PC-3 (cell line): ENCODE measurements at places on chromosomes 4 and X. TPM values are rescaled to one million over a fixed set of nuclear protein-coding genes. Genes with fewer than 3 reads are reported as not detected.

DNA sequence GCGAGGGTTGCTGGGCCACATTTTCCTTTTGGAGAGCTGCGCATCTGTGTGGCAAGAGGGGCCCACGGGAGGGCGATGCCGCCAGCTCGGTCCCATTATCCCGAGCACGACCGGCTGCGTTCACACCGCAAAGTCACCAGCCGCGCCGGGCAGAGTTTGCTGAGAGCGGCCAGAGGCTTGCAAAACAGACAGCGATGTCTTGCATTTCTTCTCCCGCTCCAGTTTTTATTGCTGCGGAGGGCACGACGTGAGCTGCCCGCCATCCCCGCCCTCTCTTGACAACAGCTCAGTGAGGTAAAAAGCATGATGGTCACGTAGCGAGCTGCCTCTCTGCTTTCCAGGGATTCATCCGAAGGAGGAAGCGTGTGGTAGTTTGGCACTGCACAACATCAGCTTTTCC, 102.1 kb upstream of the TENM3 start:
- no peak overlapping the region for H3K27ac ChIP-seq
- H3K36me3 ChIP-seq: no peaks in the 10 kb centered on the region
- H3K4me1 ChIP-seq: no peaks in the 10 kb centered on the region
- peaks cover 27% of the 10 kb centered on the region for H3K27me3 ChIP-seq
- DNase-seq: no peak

- no peak overlapping the region for H3K27ac ChIP-seq
- no peaks in the 10 kb centered on the region for H3K36me3 ChIP-seq
- DNase-seq: no peak
Measured at GRCh38 chrX:46140272-46140671, 404.9 kb downstream of the ZNF674 start.

GRCh38 chr4:134499074-134499473, 297.5 kb upstream of the PABPC4L start:
- no peak for DNase-seq
- H3K36me3 ChIP-seq: no peaks in the 10 kb centered on the region
- H3K4me1 ChIP-seq: no peaks in the 10 kb centered on the region
- H3K4me3 ChIP-seq: no peak overlapping the region
- H3K27ac ChIP-seq: no peak overlapping the region

DNA sequence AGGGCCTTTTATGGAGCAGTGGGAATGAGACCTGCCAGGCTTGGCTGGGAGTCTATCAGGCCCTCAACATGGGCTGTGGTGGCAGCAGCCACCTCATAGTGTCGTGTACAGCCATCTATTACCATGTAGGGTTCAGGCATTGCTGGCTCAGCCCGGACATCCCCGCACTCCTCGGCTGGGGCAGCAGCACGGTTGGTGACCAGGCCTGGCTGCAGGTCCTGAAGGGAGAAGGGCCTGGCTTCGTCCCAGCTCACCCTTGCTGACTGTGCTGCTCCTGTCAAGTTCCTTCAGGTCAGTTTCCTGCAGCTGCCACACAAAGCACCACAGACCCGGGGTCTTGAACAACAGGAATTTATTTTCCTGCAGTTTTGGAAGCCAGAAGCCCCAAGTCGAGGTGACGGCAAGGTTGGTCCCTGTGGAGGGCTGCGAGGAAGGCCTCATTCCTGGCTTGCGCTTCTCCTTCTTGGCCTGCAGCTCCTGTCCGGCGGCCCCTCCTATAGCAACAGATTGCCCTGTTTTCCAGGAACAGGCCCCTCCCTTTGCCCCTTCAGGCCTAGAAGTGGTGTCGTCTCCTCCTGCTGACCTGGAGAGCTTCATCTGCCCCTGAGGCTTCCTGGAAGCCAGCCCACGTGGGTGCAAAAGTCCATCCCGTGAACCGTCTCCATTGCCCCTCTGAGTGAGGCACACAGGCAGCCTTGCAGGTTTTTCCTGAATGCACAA, 25.2 kb upstream of the SORCS2 start:
- no peaks in the 10 kb centered on the region for H3K36me3 ChIP-seq
- H3K4me3 ChIP-seq: no peak overlapping the region
- no peak overlapping the region for H3K27ac ChIP-seq

DNA sequence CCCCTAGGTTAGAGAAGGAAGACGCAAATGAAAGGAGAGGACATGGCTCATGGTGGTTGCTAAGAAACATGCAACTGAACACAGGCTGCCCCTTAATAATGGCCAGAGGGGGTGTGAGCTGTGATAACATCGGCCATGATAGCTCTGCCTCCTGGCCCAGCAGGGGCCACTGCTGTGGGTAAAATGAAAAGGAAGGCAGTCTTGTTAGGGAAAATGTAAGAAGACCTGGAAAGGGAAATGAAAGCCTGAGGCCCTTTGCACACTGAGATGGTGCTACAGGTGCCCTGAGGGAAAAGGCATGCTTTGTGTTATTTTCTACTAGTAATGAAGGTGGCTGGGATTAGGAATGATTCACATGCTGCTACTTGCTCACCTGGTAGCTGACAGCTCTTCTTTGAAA, 123.6 kb upstream of the MID1 start:
- H3K4me3 ChIP-seq: no peak overlapping the region
- H3K27me3 ChIP-seq: no peaks in the 10 kb centered on the region
- H3K4me1 ChIP-seq: peaks cover 11% of the 10 kb centered on the region; the same call in 1 of the 2 replicates
- H3K36me3 ChIP-seq: no peaks in the 10 kb centered on the region
- DNase-seq: no peak

GRCh38 chrX:5898463-5898862, 330.2 kb downstream of the NLGN4X start:
- H3K4me3 ChIP-seq: no peak overlapping the region
- no peaks in the 10 kb centered on the region for H3K36me3 ChIP-seq
- no peaks in the 10 kb centered on the region for H3K4me1 ChIP-seq

- no peaks in the 10 kb centered on the region for H3K27me3 ChIP-seq
- peaks cover 29% of the 10 kb centered on the region for H3K36me3 ChIP-seq
- H3K4me3 ChIP-seq: peak overlapping the region; percentile 79
Measured at GRCh38 chrX:45850197-45850774, 649.6 kb upstream of the DIPK2B start.

GRCh38 chr4:124902001-124902515, 189.5 kb upstream of the ANKRD50 start:
- no peaks in the 10 kb centered on the region for H3K27me3 ChIP-seq
- H3K36me3 ChIP-seq: no peaks in the 10 kb centered on the region
- no peak overlapping the region for H3K27ac ChIP-seq
- DNase-seq: no peak
- no peak overlapping the region for H3K4me3 ChIP-seq

GRCh38 chrX:15815779-15816437, 25.6 kb downstream of the ZRSR2 start:
- DNase-seq: peak; percentile 50
- H3K27me3 ChIP-seq: no peaks in the 10 kb centered on the region

GRCh38 chr4:90982813-90983212, 855.6 kb downstream of the CCSER1 start:
- no peak overlapping the region for H3K4me3 ChIP-seq
- H3K27me3 ChIP-seq: no peaks in the 10 kb centered on the region
- no peaks in the 10 kb centered on the region for H3K36me3 ChIP-seq
- H3K27ac ChIP-seq: no peak overlapping the region
- H3K4me1 ChIP-seq: peaks cover 4% of the 10 kb centered on the region; the same call in 1 of the 2 replicates

GRCh38 chr4:22241415-22241814, 274.5 kb downstream of the ADGRA3 start:
- H3K4me1 ChIP-seq: peaks cover 17% of the 10 kb centered on the region
- no peaks in the 10 kb centered on the region for H3K36me3 ChIP-seq
- DNase-seq: no peak
- no peak overlapping the region for H3K27ac ChIP-seq
- no peak overlapping the region for H3K4me3 ChIP-seq

DNA sequence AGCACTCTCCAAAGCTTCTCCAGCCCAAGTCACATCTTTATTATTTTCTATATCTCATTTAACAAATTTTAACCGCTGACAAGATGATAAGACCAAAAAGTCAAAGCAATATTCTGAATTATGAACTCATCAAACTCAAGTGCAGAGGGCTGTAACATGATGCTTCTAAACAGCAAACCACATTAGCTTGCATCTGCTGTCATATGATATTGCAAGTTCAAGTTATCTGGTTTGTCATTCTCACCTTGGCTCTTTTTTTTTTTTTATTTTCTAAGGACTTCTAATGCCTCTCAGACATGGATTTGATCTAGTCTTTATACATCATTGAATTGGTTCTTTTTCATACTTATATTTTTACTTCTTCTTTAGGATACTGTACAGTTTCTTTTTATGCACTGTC, 93.4 kb downstream of the SLC10A7 start:
- no peak overlapping the region for H3K27ac ChIP-seq
- no peak for DNase-seq
- no peaks in the 10 kb centered on the region for H3K36me3 ChIP-seq
- H3K4me1 ChIP-seq: no peaks in the 10 kb centered on the region
- H3K4me3 ChIP-seq: no peak overlapping the region

GRCh38 chrX:6386837-6387236, 148.1 kb downstream of the VCX3A start:
- H3K27me3 ChIP-seq: no peaks in the 10 kb centered on the region
- no peak for DNase-seq
- no peaks in the 10 kb centered on the region for H3K4me1 ChIP-seq
- no peak overlapping the region for H3K27ac ChIP-seq
- no peaks in the 10 kb centered on the region for H3K36me3 ChIP-seq

DNA sequence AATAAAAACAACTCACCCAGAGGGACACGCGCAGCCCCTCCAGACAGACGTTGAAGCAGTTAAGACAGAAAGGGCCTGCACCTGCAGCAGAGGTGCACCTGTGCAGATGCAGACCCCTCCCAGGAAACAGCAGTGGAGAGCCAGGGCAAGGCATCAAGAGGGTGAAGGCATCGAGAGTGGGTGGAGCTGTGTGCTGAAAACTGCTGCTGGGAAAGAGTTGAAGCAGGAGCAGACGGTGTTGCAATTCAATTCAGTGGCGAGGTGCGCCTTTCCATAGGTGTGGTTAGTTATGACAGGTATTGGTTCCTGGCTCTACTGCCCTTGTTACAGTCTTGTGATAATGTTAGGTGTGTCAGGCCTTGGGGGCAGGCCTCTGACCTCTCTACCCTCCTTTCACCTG, 16.7 kb downstream of the LETM1 start:
- peaks cover 4% of the 10 kb centered on the region; the same call in 1 of the 2 replicates for H3K36me3 ChIP-seq
- DNase-seq: no peak
- no peaks in the 10 kb centered on the region for H3K27me3 ChIP-seq
- no peak overlapping the region for H3K27ac ChIP-seq
- H3K4me3 ChIP-seq: no peak overlapping the region
- 0 out of 2 replicates have a peak, but pooled peaks cover 4% of the 10 kb centered on the region for H3K4me1 ChIP-seq

- H3K4me1 ChIP-seq: no peaks in the 10 kb centered on the region
- no peak for DNase-seq
- no peaks in the 10 kb centered on the region for H3K36me3 ChIP-seq
- peaks cover 4% of the 10 kb centered on the region for H3K27me3 ChIP-seq
- no peak overlapping the region for H3K4me3 ChIP-seq
- H3K27ac ChIP-seq: no peak overlapping the region
Measured at GRCh38 chrX:131081772-131082740, 23.9 kb downstream of the ARHGAP36 start.

DNA sequence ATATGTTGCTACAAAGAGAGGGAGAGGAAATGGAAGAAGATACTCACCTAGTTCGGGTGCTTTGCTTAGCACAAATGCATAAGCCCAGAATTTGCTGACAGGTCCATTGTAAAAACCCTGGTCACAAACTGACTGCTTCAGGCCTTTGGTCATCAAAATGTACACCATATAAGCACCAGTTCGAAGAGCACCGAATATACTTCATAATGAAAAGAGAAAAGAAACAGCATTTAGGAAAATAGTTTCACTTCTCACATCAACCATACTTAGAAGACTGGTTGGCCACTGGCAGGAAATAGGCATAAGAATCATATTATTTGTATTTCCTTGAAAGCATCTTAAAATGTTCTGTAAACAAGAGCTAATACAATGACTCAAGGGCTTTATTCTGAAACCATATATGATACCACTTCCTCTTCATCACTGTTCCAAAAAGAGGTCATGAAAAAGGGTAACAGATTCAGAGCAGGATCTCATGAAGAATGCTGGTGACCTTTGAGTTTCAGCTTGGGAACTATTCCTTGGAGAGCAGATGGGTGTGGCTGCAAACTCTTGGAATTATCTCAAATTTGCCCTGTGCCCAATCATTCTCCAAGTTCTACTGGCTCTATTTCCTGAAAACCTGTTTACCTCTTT, 138.7 kb downstream of the ELOVL6 start:
- H3K4me1 ChIP-seq: peaks cover 34% of the 10 kb centered on the region
- peak overlapping the region; percentile 26; the same call in 1 of the 2 replicates for H3K27ac ChIP-seq
- H3K27me3 ChIP-seq: no peaks in the 10 kb centered on the region
- peak; percentile 79 for DNase-seq

DNA sequence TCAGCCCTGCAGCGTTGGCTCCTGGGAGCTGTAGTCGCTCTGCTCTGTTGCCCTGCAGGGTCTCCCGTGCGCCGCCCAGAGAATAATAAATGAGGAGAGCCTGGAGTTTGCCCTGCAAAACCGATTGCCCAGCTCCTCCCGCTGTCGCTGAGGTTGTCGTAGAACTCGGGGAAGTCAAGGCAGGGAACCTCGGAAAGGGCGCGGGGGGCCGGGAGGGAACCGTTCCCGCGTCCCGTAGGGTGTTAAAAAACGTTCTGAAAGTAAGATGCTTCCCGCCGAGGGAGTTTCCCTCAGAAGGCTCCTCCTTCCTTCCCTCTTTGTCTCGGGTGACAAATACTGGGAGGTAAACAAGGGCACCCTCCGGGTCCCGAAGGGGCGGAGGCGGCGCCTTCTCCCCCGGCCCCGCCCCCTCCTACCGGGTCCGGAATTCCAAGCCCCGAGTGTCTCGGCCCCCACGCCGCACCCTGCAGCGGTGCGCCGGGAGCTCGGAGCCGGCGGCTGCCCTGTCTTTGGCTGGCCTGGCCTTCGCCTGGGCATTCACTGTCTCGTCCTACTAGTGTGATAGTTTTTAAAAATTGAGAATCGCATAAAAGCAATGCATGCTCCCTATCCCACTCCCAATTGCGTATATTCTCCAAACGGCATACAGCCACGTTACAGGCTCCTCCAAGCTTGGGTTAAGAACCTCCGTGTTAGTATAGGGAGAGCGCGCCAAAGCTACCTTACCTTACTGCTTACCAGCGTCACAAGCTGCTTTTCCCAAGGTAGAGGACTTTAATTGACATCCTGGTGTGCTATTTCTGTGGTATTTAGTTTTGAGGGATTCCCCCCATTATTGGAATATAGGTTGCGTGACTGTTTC, 964 bp upstream of the HMGB2 start:
- peaks cover 27% of the 10 kb centered on the region for H3K4me1 ChIP-seq
- peak overlapping the region; percentile 91 for H3K4me3 ChIP-seq

GRCh38 chr4:149108626-149109025, 666.4 kb upstream of the NR3C2 start:
- H3K36me3 ChIP-seq: no peaks in the 10 kb centered on the region
- H3K27me3 ChIP-seq: no peaks in the 10 kb centered on the region
- no peak overlapping the region for H3K4me3 ChIP-seq
- H3K4me1 ChIP-seq: peaks cover 5% of the 10 kb centered on the region
- no peak overlapping the region for H3K27ac ChIP-seq

GPR50 gene
- total RNA-seq: not detected in 2 replicates

AGTR2 gene
- total RNA-seq: not detected in 2 replicates

DDIT4L gene
- total RNA-seq: not detected in 2 replicates

SLC10A4 gene
- total RNA-seq: not detected in 2 replicates

CFAP99 gene
- 1.3 TPM in 1 of 2 replicates, not detected in the other for total RNA-seq

CFP gene
- 0.12 and 1.9 TPM in 2 replicates for total RNA-seq

CDS1 gene
- 10.4 and 11.2 TPM in 2 replicates for total RNA-seq

MAGEA2 gene
- not detected in 2 replicates for total RNA-seq
